ENCODE measurements at places on chromosomes 2 and 18.

- no peak for DNase-seq
These were observed 50.6 kb downstream of the SLC16A14 start for GRCh38 chr2:230018153-230018552.

DNA sequence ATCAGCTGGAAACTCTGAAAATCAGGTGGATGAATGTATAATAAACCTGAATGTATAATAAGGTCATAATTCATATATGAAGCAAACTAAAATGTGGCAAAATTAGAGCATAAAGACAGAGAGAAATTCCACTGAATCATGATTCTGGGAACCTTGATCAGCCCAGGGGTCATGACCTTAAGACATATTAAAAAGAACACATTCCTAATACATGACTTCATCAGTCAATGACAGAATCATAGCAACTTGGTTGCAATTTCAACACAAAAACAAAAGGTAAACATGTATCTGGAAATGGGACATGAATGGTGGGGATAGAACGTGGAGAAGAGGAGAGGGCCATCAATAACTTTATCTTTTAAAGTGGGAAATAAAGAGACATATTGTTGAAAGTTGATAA is 17.6 kb downstream of the AFF3 start:
- DNase-seq: no peak

GRCh38 chr2:207434899-207435465 is 94.8 kb upstream of the CREB1 start:
- no peak for DNase-seq

GRCh38 chr18:78497641-78498040 is 482.0 kb upstream of the SALL3 start:
- DNase-seq: no peak

DNA sequence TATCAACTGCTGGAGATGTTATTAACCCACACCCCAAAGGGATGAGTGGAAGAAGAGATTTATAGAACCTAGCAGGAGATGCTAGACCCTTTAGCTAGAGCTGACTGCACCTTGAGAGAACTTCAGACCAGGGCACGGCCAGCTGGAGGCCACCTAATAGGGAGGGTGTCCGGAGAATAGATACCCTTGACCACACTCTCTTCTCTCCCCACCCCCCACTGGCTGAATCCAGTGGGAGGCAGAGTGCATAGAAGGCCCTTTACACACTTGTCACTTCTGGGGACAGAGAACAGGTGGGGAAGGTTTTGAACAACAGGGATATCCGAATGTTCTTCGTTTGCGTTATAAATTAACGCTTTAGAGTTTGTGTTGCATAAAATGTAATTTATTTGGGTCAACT is 84.6 kb downstream of the PHLPP1 start:
- DNase-seq: no peak

- no peak for DNase-seq
These were observed 216.6 kb downstream of the SS18 start for GRCh38 chr18:25873833-25874232.

- DNase-seq: peak; percentile 76
These were observed 63.3 kb upstream of the STK17B start for GRCh38 chr2:196234672-196235071.

DNA sequence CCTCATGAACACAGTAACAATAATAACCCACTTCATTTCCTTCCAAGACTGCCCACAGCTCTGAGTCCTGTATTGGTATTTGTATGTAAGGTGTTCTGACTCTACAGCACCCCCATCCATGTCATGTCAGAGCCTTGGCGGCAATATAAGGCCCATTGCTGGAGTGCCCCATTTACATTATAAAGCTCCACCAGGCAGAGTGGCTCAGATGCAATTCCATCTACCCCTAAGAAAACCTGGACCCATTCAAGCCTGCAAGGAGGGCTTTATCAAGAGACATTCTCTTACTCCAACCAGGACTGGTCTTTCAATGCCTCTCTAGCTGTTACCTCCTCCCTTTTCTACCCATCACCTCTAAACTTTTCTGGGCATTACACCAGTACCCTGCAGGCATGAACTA is 101.6 kb downstream of the ANTXR1 start:
- DNase-seq: no peak

GRCh38 chr2:45273412-45274249 is 264.4 kb upstream of the SIX2 start:
- DNase-seq: no peak

DNA sequence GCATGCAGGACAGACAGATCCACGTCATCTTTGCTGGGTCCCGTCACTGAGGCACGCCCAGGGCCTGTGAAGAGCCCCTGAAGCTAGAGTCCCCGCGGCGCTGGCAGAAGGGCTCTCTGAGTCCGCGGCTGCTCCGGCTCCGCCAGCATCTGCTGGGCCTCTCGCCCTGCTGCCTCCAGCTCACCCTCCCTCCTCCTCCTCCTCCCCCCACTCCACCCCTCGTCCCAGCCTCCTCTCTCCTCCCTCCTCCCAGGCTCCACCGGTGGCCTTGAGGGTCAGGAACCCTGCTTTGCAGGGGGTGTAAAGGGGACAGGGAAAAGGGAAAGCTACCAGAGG is at the start of gene TNS1:
Gene TNS1, minus strand, starts transcription at position 151 of the 336 bp plus-strand sequence. Its CDS starts 123 bp downstream, at position 28.
- no peak for DNase-seq

GRCh38 chr2:137118140-137118539 is 352.8 kb downstream of the THSD7B start:
- no peak for DNase-seq

DNA sequence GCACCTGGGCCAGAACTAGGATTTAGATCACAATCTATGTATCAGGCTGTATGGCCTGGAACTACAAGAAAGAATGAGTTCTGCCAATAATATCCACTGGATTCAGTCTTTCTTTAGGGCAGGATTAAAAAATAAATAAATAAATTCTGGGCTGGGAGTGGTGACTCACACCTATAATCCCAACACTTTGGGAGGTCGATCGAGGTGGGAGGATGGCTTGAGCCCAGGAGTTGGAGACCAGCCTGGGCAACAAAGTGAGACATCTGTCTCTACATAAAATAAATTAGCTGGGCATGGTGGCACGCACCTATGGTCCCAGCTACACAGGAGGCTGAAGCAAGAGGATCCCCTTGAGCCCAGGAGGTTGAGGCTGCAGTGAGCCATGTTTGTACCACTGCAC is 8.1 kb downstream of the AMMECR1L start:
- DNase-seq: no peak

GRCh38 chr2:233013027-233013461 is at the start of gene NGEF:
TSS of gene NGEF (minus strand) at chr2:233013256. CDS start at chr2:232974890, 38,366 bp downstream.
- no peak for DNase-seq

DNA sequence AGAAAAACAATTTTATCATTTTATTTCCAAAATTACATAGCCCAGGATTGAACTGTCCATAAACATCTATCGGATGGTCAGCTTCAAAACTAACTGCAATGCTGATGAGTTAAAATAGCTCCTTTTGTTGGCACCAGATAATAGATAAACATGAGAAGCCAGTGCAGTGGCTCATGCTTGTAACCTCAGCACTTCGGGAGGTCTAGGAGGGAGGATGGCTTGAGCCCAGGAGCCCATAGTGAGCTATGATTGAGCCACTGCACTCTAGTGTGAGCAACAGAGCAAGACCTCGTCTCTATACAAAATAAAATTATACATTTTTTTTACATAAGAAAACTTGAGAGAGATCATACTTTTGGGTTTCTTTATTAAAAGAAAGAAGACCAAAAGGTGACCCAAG is 34.6 kb upstream of the IMPA2 start:
- no peak for DNase-seq

GRCh38 chr2:126655500-126656430 is at the start of gene GYPC:
TSS of gene GYPC (plus strand) at chr2:126656158. CDS start at chr2:126656264, 106 bp downstream.
- peak; percentile 59 for DNase-seq

GRCh38 chr2:120110507-120110906 is 97.6 kb downstream of the EPB41L5 start:
- no peak for DNase-seq

- no peak for DNase-seq
These were observed 363.6 kb downstream of the LPIN1 start for GRCh38 chr2:12110074-12110473.

DNA sequence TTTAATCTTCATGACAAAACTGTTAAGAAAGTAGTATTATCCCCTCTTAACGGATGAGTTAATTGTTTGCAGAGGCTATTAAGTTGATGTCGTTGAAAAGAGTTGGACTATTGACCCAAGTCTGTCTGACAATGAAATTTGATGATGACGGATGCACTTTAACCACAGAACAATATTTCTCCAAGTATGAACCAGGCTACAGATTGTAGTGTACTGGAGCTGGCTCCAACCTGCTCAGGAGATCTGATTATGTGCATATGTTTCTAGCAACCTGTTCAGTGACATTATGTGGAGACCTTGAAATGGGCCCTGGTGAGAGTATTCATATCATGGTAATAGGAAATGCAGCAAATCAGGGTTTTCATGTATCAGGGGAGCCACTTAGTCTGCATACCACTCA is 174.1 kb downstream of the CDH7 start:
- DNase-seq: no peak
